ENCODE measurements at places on chromosomes 2 and 18.
A peak's percentile ranks its signal among the peaks of the same experiment; 100 is the strongest.

GRCh38 chr2:176637486-176638166 is 368.4 kb downstream of the MTX2 start:
- peak; percentile 9 for DNase-seq

- no peak for DNase-seq
These were observed 98.1 kb downstream of the ARMC9 start for GRCh38 chr2:231296401-231296974.

GRCh38 chr2:17282826-17283225 is 235.4 kb downstream of the RAD51AP2 start:
- no peak for DNase-seq

DNA sequence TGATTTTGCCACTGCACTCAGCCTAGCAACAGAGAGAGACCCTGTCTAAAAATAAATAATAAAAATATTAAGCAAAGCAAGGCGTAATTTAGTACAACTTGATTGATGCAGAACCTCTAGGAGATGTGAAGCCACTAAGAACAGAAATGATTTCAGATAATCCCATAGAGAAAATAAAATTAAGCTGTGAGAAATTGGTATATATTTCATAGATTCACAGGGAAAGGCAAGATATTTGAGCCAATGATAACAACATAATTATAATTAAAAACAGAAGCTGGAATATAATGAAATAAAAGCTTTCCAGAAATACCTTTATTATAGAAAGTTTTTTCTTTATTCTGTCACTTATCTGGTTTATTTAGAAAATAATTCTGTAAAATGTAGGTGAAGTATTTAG is 88.9 kb upstream of the GULP1 start:
- no peak for DNase-seq

GRCh38 chr2:217839073-217839749 is 163.6 kb downstream of the TNS1 start:
- DNase-seq: no peak

DNA sequence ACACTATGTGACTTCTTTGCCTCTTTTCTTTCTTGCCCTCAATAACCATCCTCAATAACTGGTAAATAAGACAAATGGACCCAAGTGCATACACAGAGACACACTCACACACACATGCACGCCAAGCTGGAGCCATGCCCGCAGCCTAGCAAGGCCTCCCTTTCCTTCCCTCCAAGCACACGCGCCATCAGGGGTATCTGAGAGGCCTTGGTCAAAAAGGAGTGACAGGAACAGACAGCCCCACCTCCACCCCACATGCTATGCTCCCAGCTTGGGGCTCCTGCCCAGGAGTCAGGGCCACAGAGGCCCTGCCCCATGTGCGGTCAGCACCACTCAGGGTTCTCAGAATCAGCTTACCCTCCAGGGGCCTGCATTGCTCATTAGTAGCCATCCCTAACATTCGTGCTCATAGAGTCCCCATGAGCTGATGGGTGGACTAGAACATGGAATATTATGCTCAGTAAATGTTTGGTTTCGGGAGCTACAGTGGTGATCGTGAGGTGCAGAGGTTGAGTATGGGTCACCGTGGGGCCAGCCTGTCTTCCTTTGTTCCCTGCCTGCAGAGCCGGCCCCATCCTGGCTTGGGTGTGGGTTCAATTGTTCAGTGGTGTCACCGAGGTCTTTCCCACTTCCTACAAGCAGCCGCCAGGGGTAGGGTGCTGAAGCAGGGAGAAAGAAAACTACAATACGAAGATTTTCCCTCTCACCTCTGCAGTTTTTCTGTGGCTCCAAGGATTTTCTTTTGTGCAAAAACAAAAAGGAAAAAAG is 158.2 kb upstream of the RAB12 start:
- DNase-seq: no peak

- DNase-seq: no peak
These were observed 49.0 kb downstream of the UGP2 start for GRCh38 chr2:63890678-63891077.

- DNase-seq: no peak
These were observed 849.9 kb downstream of the RNF144A start for GRCh38 chr2:7766978-7767565.

DNA sequence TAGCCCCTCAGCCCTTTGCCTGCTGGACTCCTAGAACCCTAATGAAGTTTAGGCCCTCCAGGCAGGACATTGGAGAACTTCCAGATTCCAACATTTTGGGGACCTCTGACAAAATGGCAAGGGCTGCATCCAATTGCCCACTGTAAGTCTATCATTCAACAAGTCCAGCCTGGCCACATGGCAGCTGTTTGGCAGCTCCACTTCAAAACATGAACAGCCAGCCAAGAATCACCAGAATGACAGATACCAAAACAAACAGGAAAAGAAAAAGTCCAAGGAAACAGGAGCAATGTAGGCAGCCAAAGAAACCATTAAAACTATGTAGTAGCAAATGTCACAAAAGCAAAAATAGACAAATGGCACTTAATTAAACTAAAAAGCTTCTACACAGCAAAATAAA is 25.5 kb downstream of the SLC4A5 start:
- DNase-seq: no peak

GRCh38 chr2:231525248-231526163 is 4.7 kb downstream of the NMUR1 start:
- no peak for DNase-seq

DNA sequence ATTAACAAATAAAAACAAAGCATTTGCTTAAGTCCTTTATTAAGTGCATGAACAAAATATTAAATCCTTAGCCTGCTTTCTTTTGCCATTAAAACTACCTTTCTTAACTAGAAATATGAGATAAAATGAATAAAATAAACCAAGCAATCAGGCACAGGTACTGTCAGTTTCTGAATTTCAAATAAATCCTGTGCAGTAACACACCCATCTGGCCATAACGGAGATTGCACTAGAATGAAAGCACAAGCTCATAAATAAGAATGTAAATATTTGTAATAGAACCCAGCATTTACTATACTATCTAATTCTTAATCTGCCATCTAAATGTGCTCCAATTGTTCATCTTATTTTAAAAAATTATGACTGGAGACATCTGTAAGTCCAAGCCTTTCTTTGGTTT is 31.9 kb downstream of the PRKRA start:
- DNase-seq: no peak

DNA sequence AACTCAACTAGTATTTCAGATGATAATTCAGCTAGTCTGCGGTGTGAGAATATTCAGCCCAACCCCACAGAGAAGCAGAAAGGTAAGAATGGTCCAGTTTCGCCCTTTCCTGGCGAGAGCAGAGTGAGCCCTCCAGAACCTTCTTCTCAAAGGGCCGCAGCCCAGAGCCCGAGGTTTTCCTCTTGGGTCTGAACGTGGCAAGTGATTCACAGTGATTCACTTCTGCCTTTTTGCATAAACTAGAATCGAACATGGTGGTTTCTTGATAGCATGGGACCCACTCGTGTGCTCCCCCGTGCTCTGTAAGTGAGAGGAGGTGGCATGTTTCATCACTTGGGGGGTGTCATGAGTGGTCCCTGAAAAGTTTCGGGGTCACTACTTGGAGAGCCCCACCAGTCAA is 24.2 kb downstream of the TRAF3IP1 start:
- no peak for DNase-seq

DNA sequence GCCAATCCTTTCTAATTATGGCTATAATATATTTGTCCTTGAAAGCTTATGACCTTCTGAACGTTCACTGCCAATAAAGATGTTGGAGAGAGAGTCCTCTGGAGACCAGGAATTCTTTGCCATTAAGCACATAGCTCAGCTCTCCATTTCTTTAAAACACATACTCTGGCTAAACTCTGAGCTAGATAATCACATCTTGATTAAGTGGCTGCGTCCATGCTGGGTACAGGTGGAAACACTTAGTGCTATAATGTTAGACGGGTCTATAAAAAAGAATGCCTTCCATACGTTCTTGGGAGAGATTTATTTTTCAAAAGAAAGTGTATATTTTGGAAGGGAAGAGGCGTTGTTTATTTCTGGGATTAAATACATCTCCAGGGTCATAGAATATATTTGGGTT is 314.5 kb downstream of the LPIN1 start:
- no peak for DNase-seq

DNA sequence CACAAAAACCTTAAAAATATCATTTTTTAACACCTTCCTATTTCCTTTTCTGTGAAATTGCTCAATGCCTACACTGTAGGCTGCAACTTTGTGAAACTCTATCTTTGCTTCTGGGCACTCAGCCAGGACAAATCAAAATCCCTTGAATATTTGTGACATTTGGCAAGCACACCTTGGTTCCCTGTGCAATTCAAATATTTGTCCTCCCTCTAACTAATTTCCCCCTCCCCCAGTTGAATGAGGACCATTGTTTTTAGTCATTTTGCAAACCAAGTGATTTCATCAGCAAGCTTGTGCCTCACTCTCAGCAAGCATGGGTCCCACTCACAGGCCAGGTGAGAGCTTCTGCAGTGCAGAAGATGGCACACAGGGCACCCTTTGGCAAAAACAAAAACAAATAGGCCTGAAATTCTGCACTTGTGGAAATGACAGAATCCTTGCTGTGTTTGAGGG is 541.5 kb downstream of the CNTNAP5 start:
- no peak for DNase-seq

DNA sequence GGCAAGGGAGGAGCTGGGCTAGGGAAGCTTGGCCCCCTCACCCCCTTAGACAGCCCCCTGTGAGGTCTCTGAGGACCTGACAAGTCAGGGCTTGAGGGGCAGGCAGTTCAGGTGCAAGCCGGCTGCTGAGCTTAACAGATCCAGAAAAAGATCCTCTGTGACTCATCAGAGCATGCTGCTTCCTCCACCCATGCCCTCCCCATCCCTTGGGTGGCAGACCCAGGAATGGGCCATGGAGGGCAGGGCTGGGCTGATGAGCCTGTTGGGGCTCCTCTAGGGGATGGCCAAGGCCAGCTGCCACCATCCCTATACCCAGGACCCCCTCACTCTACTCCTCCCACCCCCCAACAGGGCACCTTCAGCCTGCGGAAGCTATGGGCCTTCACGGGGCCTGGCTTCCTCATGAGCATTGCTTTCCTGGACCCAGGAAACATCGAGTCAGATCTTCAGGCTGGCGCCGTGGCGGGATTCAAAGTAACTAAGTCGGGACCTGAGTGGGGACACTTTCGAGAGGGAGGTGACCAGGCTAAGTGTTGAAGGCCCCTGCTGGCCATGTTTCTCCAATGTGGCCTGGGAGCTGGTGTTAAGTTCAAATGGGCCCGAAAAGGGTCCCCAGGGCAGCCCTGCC is 1.9 kb downstream of the SLC11A1 start:
- DNase-seq: no peak

DNA sequence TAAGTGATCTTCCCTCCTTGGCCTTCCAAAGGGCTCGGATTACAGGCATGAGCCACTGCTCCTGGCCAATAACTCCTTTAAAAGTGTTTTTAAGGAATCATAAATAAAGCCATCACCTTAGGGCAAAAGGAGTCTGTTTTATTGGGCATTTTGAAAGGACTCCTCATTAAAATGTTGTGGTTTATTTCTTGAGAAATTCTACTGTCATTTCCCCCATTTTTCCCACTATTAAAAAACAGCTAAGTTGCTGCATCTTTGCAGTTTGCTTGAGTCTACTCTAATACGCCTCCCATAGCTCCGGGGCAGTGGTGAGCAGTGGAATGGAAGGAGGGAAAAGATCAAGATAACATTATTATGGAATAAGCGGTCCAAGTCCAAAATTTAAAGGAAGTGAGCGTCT is 293.2 kb downstream of the PIEZO2 start:
- no peak for DNase-seq

- no peak for DNase-seq
These were observed 9.4 kb downstream of the MAP3K19 start for GRCh38 chr2:135037831-135038230.

GRCh38 chr2:136310005-136310495 is 192.1 kb upstream of the CXCR4 start:
- peak; percentile 62 for DNase-seq

- no peak for DNase-seq
These were observed 238.2 kb upstream of the RBMS1 start for GRCh38 chr2:160731856-160732255.

- no peak for DNase-seq
These were observed 32.6 kb downstream of the MAP2 start for GRCh38 chr2:209456489-209456888.

GRCh38 chr2:70984228-70984575 is 5.8 kb downstream of the ANKRD53 start:
- no peak for DNase-seq

- DNase-seq: no peak
These were observed 448.9 kb upstream of the SLC14A2 start for GRCh38 chr18:45166341-45166835.

DNA sequence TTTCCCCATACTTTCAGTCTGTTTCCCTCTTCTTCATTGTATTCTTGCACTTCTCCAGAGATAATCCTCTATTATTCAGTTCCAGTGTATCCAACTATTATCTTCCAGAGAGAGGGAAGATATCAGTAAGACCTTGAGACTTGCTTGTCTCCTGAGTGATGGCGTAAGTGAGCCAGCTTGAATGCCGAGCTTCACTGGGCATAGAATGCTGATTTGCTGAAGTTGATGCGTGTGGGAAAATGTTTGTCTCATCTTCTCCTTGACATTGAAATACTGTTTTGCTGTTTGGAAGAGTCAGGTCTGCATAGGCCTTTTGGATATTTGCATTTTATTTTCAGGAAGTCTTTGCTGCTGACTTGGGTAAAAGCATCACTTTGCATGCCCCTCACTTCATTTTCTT is 41.1 kb upstream of the MGAT5 start:
- DNase-seq: no peak

- no peak for DNase-seq
These were observed 80.1 kb downstream of the GALNT1 start for GRCh38 chr18:35661483-35662146.

- DNase-seq: peak; percentile 41
These were observed 46.8 kb upstream of the TRIM43B start for GRCh38 chr2:95531254-95531771.

- no peak for DNase-seq
These were observed 11.3 kb downstream of the NT5C1B start for GRCh38 chr2:18578033-18578432.

- DNase-seq: peak; percentile 39
These were observed 38.6 kb upstream of the NOTO start for GRCh38 chr2:73163483-73164367.

DNA sequence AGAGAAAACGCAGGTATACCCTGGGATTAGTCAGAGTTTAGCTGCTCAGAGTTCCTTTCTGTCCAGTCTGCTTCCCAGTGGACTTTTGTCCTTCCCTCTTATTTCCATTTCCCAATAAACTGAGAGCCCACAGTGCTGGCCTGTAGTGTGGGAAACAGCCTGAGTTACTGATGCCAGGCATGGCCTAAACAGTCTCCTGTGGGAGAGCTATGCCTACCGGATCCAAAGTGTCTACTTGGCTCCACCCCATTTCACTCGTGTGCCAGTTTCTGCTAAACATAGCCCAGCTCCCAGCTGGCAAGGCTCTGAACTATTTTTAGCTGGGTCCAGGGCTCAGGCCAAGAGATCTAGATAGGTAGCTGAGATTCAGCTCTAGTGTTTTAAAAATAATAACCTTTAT is 15.6 kb upstream of the PPP1CB start:
- DNase-seq: no peak

GRCh38 chr18:73254564-73254963 is 386.8 kb upstream of the NETO1 start:
- DNase-seq: no peak

GRCh38 chr2:236918545-236918944 is 167.1 kb upstream of the COPS8 start:
- no peak for DNase-seq

Data from stimulated activated naive B cell treated with anti-CD40 and anti-IgM and Interleukin-4, amounts not matched to agents 10 μg/mL and 1 μg/mL and 100 μg/mL, for 72 hours (primary cell).